ENCODE measurements at places on chromosomes 16 and 17. TPM values are rescaled to one million over a fixed set of nuclear protein-coding genes. Genes with fewer than 3 reads are reported as not detected.

DNA sequence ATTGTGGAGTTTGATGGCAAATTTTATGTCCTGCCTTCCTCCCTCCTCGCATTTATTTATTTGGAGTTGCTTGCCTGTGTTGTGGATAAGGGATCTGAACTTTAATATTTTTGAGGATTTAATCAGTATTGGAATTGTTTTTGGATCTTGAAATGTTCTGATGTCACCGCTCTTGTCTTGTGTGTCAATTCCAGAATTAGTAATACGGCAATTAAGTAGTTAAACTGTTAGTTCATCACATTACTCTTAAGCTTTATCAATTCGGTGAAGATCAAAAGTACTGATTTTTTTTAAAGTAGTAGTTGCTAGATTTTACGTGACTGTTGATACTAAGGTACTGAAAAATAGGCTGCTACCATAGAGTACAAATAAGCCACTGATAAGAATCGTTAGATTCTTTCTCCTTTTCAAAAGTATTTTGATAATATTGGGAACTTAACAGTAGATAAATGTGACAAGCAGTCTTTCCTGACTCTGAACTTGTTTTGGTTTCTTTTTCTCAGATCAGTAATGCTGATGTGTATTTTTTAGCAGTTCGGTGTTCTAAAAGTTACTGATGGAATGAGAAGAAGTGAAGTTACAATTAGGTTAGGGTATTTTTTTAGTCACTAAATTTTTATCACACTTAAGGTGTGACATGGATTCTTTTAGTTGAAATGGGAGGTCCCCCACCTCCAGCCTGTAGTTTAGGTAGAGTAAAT, 2.0 kb downstream of the RBBP6 start:
- DNase-seq = no peak

- DNase-seq = no peak
Observed at GRCh38 chr16:81630635-81631031, 148.5 kb upstream of the PLCG2 start.

GRCh38 chr17:50579399-50579798, 18.9 kb downstream of the CACNA1G start:
- no peak for DNase-seq

- no peak for DNase-seq
Observed at GRCh38 chr16:29694384-29695195, 15.6 kb downstream of the QPRT start.

The PLSCR3 gene
- total RNA-seq = 32.2 TPM

GRCh38 chr17:33121272-33121671, 129.6 kb downstream of the SPACA3 start:
- no peak for DNase-seq

The HLF gene
- 1.4 TPM for total RNA-seq

DNA sequence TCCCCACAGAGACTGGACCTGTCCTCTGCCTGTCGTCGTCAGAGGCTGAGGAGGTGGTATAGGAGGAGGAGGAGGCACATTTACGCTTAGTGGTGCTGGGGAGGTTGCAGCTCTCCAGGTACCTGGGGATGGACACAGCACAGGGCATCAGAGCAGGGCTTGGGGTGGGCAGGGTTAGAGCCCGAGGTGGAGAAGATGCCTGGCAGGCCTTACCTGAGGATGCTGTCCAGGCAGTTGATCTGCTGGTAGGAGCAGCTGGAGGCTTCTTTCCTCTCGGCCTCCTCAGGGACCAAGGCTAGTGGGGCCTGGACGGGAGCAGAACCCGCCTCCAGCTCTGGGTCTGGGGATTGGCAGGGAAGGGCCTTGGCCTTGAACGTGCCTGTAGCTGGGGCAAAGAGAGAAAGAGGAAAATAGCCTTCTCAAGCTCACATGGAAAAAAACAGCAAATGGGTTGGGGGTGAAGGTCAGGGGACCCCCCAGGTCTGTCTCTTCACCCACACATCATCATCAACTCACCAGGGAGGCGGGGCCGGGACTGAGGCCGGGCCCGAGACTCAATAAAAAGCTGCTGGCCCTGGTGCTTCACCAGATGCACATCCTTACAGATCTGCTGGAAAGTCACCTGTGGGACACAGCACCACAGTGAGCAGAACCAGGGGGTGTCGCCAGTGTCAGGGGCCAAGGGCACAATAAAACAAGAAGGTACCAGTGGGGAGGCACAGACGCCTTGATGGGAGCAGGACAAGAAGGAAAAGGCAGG, 5.6 kb downstream of the PER1 start:
- DNase-seq = no peak

The CYB5D1 gene
- total RNA-seq = 12.9 TPM

The MYH13 gene
- not detected for total RNA-seq

GRCh38 chr16:88473666-88474534, 20.8 kb downstream of the ZFPM1 start:
- no peak for DNase-seq

- peak; percentile 89 for DNase-seq
Observed at GRCh38 chr16:30896889-30897733, 697 bp downstream of the CTF1 start.

The DNAH2 gene
- total RNA-seq = not detected

- peak; percentile 71 for DNase-seq
Observed at GRCh38 chr17:10151667-10152496, 46.5 kb downstream of the GAS7 start.

- no peak for DNase-seq
Observed at GRCh38 chr16:54493594-54493993, 207.0 kb upstream of the IRX3 start.

The CCL8 gene
- not detected for total RNA-seq

DNA sequence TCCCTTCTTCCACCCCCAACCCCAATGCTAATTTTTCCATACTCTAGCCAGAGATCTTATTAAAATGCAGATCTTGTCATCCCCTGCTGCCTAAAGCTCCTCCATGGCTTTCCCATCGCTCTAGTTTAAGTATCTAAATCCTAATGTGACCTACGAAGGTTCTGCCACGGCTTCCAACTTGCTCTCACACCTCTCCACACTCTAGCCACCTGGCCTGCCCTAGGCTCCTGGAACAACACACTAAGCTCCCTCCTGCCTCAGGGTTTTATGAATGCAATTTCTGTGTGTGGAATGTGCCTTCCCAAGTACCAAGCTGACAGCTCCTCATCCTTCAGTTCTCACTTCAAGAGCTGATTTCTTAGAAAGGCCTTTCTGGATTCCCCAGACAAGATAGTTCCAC, 16.6 kb downstream of the NXPH3 start:
- no peak for DNase-seq

- DNase-seq = no peak
Observed at GRCh38 chr17:36861531-36861930, 75.7 kb upstream of the LHX1 start.

The CLEC10A gene
- total RNA-seq = not detected

- peak; percentile 50 for DNase-seq
Observed at GRCh38 chr16:4801051-4801961, 1.1 kb downstream of the ROGDI start.

The KRTAP4-5 gene
- not detected for total RNA-seq

The FOXC2 gene
- not detected for total RNA-seq

- no peak for DNase-seq
Observed at GRCh38 chr17:48016112-48016511, 21.5 kb downstream of the COPZ2 start.

DNA sequence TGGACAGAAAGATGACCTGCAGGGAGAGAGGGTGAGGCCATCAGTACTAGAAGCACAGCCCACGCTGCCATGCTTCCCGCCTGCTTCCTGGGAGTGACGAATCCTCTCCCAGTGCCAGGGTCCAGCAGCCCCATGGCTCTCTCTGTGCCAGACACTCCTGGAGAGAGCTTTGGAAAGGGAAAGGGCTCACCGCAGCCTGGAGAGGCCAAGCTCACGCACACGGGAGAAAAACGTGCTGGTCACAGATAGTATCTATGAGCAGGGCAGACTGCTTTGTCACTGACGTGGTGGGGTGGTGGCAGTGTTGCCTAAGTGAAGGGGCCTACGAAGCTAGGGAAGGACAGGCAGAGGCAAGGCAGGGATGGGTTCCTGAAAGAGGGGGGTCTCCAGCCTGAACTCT, 5.4 kb downstream of the WBP2 start:
- no peak for DNase-seq

DNA sequence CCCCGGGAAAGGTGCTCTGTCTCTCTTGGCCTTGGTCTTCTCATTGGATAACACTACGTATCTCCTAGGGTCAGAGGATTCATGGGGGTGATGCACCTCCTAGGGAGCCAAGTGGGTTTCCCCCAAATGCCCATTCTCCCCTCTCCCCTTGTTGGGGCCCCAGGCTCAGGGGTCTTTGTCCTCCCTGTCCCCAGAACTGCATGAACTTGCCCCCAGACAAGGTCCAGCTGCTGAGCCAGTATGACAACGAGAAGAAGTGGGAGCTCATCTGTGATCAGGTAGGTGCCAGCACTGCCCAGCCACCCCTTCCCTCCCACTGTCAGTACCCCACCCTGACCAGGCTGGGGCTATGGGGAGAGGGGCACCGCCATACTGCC, 8.7 kb downstream of the FMNL1 start:
- DNase-seq = no peak

GRCh38 chr17:13520899-13521572, 80.7 kb downstream of the HS3ST3A1 start:
- no peak for DNase-seq

- no peak for DNase-seq
Observed at GRCh38 chr17:50349243-50349600, 3.3 kb downstream of the XYLT2 start.

DNA sequence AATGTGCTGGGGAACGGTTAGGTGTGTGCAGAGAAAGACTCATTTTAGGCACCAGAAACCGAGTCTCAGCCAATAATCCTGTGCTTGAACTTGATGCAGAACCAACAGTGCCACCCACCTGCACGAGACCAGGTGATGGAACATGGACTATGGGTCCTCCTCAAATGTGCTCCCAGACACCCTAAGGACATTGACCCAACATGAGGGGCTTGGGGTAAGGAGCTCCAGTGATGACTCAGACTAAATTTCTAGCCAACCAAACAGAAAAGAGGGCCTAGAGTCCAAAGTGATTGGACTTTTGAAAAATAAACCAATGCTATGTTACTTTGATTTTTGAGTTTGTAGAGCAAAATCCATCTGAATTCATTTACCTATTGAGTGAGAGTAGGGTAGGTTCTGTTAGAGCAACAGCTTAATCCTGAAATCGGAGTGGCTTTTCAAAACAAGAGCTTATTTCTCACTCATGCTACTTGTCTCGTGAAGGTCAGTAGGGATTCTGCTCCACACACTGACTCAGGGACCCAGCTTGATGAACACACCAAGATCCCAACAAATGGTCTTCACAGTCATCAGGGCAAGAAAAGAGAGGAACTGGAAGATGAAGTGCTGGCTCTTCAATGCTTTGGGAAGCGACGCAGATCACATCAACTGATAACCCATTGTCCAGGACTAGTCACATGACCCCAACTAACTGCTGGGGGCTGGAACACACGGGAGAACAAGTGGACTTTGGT, 21.8 kb downstream of the FAM20A start:
- no peak for DNase-seq

DNA sequence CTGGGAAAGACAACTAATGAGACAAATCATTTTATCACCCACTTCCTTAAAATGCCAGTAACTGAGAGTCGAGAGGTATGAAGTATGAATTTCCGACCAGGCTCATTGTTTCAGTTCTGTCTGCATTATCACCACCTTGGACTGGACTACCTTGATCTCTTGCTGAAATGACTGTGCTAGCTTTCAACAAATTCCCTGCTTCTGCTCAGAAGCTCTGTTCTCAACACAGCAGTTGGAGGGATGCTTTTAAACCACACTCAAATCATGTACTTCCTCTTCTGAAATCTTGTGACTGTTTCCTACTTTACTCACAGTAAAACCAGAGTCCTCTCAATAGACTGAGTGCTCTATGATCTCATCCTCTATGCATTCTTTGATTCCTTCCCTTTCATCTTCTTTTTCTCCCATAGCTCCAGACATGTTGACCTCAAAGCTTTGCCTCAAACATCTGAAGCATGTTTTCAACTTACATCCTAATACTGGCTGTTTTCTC, 195.8 kb downstream of the KCNJ2 start:
- DNase-seq = no peak
